ENCODE measurements at places on chromosomes 7 and 10.

- no peak for DNase-seq
These were observed 71.7 kb downstream of the KIF20B start for GRCh38 chr10:89773081-89773480.

GRCh38 chr7:20354610-20355528 is 24.2 kb downstream of the ITGB8 start:
- DNase-seq = no peak

- DNase-seq = no peak
These were observed 21.3 kb upstream of the LIPF start for GRCh38 chr10:88642963-88643362.

DNA sequence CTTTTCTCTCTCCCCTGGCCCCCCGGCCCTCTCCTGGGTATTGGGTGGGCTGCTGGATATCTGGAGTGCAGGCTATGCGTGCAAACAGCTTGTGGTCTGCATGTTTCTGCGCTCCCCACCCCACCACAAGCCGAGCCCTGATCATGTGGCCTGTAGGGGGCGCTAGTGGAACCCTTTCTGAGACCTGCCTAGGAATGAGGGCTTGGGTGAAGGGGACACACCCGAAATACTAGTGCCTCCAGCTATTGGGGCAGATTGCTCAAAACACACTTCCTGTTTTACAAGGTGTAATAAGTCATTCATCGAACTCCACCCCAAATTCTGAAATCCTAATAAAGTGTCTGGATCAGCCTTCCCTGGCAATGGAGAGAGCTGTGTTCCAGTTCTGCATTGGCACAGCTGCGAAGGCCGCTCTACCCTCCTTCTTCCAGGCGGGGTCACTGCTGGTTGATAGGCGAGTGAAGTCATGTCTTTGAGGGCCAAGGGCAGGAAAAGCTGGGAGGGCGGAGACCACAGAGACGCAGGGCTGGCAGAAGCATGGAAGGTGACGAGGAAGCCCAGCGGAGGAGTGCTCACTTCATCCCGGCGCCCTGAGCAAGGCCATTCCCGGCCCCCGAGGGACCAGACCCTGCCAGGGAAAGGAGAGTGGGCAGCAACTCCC is 19.8 kb upstream of the PRRT4 start:
- DNase-seq = no peak

- DNase-seq = no peak
These were observed 102.4 kb upstream of the LRGUK start for GRCh38 chr7:134024739-134025138.

DNA sequence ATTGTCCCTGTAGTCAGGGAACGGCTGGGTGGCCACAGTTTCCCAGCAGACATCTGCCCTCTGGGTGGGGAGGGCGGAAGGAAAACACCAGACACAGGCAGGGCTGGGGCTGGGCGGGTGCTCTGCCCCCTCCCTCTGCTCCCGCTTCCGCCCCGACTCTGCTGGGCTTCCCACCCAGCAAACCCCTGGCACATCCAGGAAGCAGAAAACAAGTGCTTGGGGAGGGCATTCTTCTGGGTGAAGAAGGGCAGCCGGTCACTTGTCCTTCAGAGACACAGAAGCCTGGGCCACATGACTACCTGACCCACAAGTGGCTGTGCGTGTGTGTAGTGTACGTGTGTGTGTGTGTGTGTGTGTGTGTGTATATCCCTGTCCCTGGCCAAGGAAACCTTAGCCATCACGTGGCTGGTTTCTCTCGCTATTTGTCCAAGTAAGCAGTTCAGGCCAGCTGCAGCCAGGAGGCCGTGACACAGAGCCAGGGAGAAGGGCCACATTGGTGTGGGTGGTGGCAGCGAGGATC is 77.9 kb downstream of the ZMIZ1 start:
- no peak for DNase-seq

GRCh38 chr10:131211559-131211958 is 100.0 kb downstream of the TCERG1L start:
- DNase-seq = no peak

- DNase-seq = no peak
These were observed 36.3 kb downstream of the CSTF2T start for GRCh38 chr10:51663086-51663485.

DNA sequence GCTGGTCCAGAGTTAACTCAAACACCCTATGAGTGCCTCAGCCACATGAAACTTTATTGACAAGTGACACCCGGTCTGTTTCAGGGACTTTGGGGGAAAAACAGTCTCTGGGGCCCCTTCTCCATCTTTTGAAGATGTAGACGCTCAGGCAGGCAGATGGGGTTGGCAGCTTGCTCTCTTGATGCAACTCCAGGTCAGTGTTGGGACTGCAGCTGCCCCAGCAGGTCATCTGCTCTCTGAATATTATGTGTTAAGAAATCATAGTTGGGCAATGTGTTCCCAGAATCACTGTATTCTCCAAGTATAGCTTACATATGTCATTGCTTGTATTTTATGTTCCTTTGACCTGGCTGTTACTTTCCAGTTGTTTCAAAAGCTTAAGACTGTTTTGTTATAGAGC is 544.9 kb upstream of the MGMT start:
- DNase-seq = no peak

DNA sequence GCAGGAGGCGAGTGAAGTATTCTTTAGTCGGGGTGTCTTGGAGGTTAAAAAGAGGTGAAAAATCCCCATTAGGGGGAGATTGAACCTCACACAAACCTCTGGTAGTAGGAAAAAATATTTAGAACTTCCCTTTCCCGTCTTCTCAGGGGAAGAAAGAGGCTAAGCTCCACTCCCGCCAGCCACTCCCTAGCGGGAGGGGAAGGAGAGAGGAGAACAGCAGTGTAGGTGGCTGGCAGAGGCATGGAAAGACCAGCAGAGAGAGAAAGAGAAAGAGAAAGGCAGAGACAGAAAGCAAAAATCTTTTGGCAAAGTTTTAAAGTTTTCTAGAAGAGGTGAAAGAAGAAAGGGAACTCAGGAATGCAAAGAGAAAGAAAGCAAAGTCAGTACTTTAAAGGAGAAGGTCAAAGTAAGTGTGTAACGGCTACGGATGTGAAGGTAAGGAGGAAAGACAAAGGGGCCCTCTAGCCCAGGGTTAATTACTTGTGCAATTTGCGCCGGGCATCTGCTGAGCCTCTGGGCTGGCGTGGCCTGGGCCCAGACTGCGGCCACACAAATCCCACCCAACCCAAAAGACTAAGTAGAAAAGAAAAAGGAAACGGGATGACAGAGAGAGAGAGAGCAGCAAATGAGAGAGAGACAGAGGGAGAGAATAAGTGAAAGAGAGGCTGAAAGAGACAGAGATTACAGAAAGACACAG is 72.3 kb upstream of the ZNF746 start:
- no peak for DNase-seq

GRCh38 chr7:117148971-117149370 is 173.9 kb downstream of the WNT2 start:
- no peak for DNase-seq

Measured in AG09309 (cell line).